ENCODE measurements at places on chromosomes 4 and X. TPM values are rescaled to one million over a fixed set of nuclear protein-coding genes. Genes with fewer than 3 reads are reported as not detected.

Gene TLR6
- 4.0 TPM for total RNA-seq

Gene ACSL1
- 8.2 TPM for total RNA-seq

GRCh38 chrX:74371425-74372222, 49.7 kb upstream of the SLC16A2 start:
- DNase-seq, result no peak

GRCh38 chr4:119238068-119238722, 25.7 kb downstream of the USP53 start:
- DNase-seq, result no peak

GRCh38 chrX:10555846-10556245, 64.5 kb downstream of the MID1 start:
- DNase-seq, result no peak
